ENCODE measurements at places on chromosomes 7 and 10. TPM values are rescaled to one million over a fixed set of nuclear protein-coding genes. Genes with fewer than 3 reads are reported as not detected.

The AKR1C4 gene
- not detected for total RNA-seq

The PDE6C gene
- total RNA-seq = not detected

The FKBP6 gene
- not detected for total RNA-seq

The MRLN gene
- total RNA-seq = not detected

The SPACDR gene
- total RNA-seq = 2.4 TPM

The EIF5AL1 gene
- total RNA-seq = 1.5 TPM

The NKX2-3 gene
- total RNA-seq = not detected

- no peak for DNase-seq
These were observed 578.8 kb upstream of the PFKP start for GRCh38 chr10:2488446-2489005.

GRCh38 chr10:3723766-3724165, 61.2 kb downstream of the KLF6 start:
- DNase-seq = no peak

GRCh38 chr10:85148693-85149640, 820.6 kb downstream of the CCSER2 start:
- DNase-seq = no peak

DNA sequence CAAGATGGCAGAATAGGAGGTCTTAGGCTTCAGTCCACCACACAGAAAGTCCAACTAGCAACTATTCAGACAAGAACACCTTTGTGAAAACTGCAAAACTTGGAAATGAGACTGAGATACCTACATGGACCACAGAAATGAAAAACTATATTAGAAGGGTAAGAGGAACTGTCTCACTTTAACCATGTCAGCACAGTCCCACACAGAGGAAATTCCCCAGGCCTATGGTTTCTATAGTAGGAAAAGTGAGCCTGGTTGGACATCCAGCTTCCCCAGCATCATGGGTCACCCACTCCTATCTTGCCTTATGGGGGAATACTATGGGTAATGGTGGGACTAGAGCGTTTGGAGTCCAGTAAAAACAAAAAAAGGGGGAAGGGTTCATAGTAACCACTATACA, 38.8 kb upstream of the CDK6 start:
- no peak for DNase-seq

DNA sequence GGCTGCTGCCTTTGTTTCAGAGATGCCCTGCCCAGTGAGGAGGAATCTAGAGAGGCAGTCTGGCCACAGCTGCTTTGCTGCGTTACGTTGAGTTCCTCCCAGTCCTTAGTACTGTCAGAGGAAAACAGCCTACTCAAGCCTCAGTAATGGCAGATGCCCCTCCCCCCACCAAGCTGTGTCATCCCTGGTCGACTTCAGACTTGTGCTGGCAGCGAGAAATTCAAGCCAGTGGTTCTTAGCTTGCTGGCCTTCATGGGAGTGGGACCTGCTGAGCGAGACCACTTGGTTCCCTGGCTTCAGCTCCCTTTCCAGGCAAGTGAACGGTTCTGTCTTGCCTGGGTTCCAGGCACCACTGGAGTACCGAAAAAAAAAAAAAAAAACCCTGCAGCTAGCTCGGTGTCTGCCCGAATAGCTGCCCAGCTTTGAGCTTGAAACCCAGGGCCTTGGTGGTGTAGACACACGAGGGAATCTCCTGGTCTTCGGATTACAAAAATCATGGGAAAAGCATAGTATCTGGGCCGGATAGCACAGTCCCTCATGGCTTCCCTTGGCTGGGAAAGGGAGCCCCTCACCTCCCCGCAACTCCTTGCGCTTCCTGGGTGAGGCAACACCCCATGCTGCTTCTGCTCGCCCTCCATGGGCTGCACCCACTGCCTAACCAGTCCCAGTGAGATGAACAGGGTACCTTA, 9.1 kb downstream of the SDHAF3 start:
- no peak for DNase-seq

GRCh38 chr10:4450981-4451908, 374.8 kb upstream of the AKR1E2 start:
- DNase-seq = no peak

DNA sequence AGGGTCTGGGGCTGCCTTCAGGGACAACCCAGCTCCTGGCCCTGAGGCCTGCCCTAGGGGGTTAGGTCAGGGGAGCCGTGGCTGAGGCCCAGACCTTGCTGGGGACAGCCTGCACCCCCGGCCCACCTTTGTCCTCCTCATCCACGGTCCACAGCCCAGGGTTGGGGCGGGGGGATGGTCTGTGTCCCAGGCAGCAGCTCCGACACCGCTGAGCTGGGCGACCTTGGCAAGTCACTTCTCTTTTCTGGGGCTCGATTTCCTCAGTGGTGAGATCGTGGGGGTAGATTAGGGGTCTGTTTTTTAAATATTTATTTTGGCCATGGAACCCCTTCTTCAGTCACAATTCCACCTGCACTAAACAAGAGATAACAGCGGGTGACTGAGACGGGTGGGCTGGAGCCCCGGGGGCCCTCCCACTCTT, 30.9 kb downstream of the DNAJB12 start:
- no peak for DNase-seq

DNA sequence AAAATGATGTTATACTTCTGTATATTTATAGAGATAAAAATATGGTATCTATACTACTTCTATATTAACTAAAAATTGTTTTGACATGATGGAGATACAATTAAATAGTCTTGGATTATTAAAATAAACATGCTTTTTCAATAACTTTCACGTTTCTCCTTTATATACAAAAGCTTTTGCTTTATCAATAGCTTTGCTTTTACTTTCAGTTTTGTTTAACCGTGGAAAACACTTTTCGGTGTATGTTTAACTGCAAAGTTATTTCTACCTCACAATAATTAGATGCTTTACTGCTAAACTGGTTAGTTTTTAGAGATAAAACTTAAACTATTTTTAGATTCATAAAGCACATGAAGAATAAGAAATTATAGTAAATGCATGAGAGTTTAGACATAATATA, 432.1 kb upstream of the PCDH15 start:
- DNase-seq = no peak

GRCh38 chr7:33114976-33115375, 5.8 kb upstream of the RP9 start:
- DNase-seq = no peak

- no peak for DNase-seq
These were observed 61.0 kb upstream of the RNF32 start for GRCh38 chr7:156579566-156579965.

DNA sequence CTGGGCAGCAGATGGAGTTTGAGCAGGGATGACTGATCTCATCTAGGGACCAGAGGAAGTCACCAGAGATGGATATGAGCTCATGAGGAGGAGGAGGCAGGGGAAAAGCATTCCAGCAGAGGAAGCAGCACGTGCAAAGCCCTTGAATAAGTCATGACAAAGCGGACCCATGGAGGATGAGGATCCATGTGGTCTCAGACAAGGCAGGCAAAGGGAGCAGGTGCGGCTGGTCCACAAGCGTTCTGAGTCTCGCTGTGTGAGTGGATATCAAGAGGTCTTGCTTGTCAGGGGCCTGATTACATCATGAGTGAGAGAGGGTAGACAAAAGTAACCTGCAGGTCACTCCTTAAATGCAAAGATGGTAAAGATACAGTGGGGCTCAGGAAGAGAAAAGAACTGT, 307.6 kb downstream of the GRID1 start:
- DNase-seq = no peak

DNA sequence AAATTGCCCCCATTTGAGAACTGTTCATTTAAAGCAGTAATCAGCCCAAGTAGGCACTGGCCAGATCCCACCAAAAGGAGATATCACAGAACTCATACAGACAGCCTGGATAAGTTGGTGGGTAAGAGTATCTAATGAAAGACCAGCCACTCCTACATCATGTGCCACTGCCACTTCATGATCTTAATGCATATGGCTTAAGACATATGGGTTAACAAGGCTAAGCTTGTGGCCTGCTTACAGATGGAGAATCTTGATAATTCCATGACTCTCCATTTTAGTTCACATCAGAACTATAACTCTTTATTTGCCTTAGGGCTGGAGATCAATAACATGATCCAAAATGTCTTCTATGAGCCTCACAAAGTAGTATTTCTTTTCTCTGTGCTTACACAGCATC, 6.8 kb upstream of the IFIT1B start:
- DNase-seq = no peak

DNA sequence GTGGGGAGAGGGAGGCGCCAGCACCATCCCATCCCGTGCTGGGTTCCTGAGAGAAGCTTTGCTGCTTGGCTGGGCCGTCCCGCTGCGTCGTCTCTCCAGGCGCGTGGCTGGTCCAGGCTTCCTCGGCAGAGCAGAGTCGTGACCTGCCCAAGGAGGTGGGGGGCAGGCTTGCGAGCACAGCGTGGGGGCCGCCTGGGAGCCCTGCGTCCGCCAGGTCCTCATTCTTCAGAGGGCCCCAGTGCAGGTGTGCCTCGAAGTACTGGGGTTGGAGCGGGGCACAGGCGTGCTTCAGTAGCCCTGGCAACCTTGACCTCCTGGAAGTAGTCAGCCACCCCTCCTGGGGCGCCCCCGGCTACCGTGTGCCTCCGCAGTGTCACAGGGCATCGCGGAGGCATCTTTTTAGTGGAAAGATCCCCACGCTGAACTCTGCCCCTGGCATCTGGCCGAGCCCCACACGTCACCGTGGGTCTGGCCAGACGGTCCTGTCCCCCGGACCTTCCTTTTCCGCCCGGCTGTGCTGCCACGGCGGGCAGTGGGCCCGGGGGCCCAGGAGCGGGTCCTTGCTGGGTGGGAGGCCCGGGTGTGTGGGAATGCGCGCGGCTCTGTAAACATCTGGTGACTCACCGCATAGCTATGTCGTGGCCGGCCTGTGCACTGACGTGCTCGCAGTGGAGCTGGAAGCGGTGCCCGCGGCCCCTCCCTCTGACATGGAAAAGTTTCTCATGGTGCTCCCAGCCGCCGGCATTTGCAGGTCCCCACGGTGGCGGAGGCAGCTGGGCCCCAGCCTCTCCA, 6.4 kb downstream of the MAFK start:
- DNase-seq = no peak

DNA sequence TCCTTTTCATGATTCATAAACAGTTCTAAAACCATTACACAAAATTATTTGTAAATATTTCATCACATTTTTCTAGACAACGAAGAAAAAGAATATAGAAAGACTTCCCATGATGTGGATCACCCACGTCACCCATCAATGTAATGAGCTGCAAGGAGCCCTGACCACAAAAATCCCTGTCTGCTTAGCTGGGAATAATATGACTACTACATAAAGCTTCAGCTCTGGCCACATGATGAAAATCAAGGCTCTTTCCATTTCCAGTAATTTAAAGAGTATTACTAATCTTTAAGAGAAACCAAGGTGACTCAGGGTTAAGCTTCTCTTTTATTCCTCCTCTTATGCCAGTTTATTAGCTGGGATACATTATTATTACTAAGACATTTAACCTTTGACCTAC, 180.8 kb upstream of the CACNA2D1 start:
- DNase-seq = no peak

GRCh38 chr7:69723663-69724062, 125.4 kb downstream of the AUTS2 start:
- DNase-seq = no peak

DNA sequence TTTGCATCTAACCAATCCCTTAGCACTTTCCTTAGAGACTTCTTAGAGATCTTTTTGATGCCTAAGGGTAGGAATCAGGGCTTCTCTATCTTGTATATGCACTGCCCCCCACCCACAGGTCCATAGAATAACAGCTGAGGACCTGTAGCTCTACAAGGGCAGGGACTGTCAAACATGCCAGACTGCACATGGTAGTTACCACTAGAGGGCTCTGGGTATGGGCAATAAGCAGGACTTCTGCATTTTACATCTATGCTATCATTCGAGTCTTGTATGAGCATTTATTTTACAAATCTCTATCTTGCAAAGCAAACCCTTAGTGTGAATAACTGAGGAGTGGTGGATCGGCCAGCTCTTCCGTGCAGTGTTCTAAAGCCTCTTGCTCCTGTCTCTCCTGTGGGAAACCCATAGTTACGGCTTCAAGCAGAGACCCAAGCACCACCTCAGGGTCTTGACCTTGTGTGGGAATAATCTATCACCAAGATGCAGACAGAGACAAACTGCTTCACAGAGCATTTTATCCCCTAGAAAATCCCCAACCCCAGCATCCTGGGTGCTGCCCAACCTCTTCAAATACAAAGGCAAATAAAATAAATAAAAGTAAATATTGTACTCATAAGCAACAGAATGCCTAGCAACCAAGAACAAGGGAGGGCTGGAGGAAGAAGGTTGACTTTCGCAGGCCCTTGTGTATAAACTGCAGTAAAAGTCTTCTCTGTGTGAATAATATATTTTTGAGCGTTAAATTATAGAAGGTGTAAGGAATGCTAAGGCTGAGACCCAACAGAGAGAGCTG, 219.3 kb downstream of the WDR11 start:
- DNase-seq = peak; percentile 13

DNA sequence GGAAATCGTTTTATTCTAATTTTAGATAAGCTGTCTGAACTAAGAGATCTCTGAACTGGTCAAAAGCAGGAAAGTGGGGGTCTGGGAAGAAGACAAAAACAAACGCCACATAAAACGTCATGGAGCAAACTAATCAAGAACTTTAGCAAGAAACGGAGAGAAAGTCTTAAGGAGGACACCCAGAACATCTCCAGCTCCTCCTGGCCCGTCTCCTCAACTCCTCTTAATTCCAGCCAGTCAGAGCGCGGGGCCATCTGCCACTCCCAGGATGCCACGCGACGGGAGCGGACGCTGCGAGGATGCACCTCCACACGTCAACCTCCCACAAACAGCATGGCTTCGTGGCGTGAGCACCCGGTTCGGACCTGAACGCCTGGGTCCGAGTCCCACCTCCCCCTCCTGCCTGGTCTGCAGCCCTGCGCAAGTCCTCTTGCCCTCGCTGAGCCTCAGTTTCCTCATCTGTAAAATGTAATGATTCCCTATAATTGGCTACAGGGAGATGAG, 598 bp downstream of the MMS19 start:
- DNase-seq = peak; percentile 84

DNA sequence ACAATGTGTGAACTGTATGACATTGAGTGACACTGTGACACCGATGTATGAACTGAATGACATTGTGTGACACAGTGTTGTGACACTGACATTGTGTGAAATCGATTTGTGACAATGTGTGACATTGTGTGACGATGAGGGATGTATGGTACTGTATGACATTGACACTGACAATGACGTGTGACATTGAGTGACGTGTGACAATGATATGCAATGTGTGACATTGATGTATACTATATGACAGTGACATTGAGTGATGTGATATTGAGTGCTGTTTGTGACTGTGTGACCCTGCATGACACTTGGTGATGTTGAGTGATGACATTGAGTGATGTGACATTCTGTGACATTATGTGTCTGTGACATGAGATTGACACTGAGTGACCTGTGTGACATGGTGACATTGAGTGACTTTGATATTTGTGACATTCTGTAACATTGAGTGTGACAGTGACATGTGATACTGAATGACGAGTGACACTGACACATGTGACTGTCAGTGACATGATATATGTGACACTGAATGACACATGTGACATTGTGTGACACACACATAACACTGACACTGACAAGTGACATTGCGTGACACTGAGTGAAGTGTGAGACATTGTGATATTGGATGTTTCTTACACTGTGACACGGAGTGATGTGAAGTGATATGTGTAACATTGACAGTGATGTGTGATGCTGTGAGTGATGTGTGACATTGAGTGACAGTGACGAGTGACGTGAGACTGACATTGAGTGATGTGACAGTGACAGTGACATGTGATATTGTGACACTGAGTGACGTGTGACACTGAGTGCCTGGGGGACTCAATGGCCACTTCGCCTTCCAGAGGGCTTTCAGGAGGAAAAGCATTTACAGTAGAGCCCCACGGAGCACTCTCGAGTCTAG, 167.5 kb downstream of the PRKAG2 start:
- DNase-seq = no peak

Measured in OCI-LY7 (cell line).